Stomach (tissue), 19 donors: ENCODE measurements at places on chromosomes 2 and 18. TPM values are rescaled to one million over a fixed set of nuclear protein-coding genes. Genes with fewer than 3 reads are reported as not detected.
A peak's percentile ranks its signal among the peaks of the same experiment; 100 is the strongest.

PSMD14 gene
- total RNA-seq: 47.2 TPM

FBXO15 gene
- 0.92 TPM for total RNA-seq

- peak; percentile 44 for DNase-seq
Measured at GRCh38 chr2:213306316-213306942, 22.2 kb downstream of the SPAG16 start.

ACYP2 gene
- 8.0 TPM for total RNA-seq

GRCh38 chr2:204315236-204315662 is 230.0 kb upstream of the PARD3B start:
- DNase-seq: peak; percentile 51

DNA sequence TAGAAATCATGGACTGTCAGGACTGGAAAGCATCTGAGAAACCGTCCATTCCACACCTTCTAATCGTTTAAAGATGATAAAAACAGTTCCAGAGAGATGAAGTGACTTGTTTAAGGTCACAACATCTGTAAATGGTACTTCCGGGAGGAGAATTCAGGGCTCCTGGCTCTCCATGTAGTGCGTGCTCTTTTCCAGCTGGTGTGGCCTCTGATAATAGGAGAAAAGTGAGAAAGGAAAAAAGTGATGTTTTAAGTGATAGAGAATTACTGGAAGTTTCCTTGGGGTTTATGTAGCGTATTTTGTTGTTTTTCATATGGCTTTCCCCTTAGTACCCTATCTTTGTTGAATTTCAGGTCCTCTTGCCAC is 663 bp downstream of the C2orf49 start:
- peak; percentile 36 for DNase-seq

CYP27A1 gene
- 15.6 TPM for total RNA-seq

DNA sequence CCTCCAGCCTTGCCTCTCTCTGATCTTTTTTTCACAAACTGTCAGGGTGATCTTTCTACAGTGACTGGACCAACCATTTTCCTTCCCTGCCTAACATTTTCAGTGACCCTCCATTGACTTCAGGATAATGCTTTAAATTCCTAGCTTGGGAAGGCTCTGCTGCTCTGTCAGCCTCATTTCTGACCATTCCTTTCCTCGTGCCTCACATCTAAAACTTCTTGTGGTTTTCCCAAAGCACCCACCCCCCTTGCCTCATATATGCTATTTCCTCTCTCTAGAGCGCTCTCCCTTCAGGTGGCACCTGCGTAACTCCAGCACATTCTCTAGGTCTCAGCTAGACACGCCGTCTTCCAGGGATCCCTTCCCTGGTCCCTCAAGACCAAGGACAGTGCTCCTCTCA is 37.2 kb downstream of the DRC1 start:
- DNase-seq: no peak

TUBA4B gene
- not detected for total RNA-seq

- no peak for DNase-seq
Measured at GRCh38 chr2:102357937-102358336, 2.3 kb downstream of the IL18R1 start.

- peak; percentile 16 for DNase-seq
Measured at GRCh38 chr2:119474371-119475224, 42.9 kb downstream of the TMEM37 start.

XIRP2 gene
- total RNA-seq: not detected

- DNase-seq: peak; percentile 72
Measured at GRCh38 chr18:44887227-44887631, 206.5 kb downstream of the SETBP1 start.

- DNase-seq: peak; percentile 25
Measured at GRCh38 chr2:22901471-22902179, 483.4 kb upstream of the KLHL29 start.

GRCh38 chr18:32237049-32237448 is 47.2 kb downstream of the MEP1B start:
- no peak for DNase-seq

- DNase-seq: no peak
Measured at GRCh38 chr2:239354132-239354790, 46.6 kb downstream of the HDAC4 start.

ALPP gene
- not detected for total RNA-seq

GRCh38 chr2:220373878-220374277 is 746.4 kb downstream of the SLC4A3 start:
- no peak for DNase-seq

DNA sequence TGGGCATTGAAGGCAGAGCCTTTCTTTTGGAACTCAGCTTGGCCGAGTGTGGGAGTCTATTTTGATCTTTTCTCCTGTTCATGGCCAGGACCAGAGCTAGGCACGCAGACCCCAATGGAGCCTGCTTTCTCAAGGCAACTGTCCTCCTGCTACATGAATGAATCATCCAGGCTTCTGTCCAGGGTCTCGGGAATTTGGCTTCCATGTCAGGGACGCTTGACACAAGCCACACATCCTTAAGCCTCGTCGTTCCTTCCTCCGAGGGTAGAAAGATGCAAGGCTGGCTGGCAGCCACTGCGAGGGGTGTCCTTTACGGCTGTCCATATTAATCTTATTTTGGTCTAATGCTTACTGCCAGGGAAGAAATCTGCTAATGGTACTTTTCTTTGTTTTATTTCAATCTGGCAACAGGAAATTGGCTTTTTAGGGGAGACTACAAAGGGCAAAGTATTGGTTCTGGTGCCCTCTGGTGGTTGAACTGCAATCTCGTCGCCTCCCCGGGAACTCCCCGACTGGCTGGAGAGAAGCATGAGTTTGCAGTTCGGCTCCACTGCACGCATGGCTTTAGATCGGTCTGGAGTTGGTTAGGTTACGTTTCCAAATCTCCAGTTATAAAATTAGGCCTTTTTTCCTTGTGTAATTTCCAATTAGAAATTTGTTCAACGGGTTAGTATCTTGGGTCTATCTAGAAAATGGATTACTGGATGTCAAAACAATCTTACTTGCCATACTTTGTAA is 135.2 kb downstream of the ALPK2 start:
- peak; percentile 94 for DNase-seq

DNA sequence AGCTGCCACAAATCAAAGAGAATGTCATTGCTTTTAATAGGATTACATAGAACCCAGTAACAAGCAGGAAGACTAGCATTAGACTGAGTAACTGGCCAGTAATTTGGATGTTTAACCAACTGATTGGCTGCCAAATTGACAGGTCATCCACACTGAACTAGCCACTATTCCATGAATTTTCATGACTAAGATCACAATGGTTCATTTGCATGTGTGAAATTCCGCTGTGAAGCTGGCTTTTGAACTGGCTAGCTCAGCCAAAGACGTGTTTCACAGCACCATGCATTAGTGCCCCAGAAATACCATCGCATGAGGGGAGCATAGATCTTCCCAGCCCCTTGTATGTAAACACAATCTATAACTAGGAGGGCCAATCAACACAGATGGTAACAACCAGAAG is 649.8 kb downstream of the ARHGAP15 start:
- DNase-seq: no peak

DNA sequence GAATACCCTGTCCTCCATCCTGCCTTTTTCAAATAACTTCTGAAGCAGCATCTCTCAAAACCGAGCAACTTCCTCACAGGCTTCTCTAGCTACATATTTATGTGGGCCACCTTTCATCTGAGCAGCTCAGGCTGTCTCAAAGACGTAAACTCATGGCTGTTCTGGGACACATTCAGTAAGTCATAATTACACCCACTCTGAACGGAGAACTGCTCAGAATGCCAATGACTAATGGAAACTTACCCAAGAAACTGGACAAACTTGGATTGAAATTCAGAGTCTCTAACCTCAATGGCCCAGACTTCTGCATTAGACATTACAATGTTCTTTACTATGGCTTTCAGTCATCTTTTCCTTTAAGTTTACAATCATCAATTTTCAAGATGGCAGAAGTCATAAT is 145.2 kb downstream of the RAD51AP2 start:
- DNase-seq: no peak

FHOD3 gene
- total RNA-seq: 7.9 TPM

- DNase-seq: peak; percentile 16
Measured at GRCh38 chr18:23926571-23926970, 88.0 kb upstream of the TTC39C start.

DNA sequence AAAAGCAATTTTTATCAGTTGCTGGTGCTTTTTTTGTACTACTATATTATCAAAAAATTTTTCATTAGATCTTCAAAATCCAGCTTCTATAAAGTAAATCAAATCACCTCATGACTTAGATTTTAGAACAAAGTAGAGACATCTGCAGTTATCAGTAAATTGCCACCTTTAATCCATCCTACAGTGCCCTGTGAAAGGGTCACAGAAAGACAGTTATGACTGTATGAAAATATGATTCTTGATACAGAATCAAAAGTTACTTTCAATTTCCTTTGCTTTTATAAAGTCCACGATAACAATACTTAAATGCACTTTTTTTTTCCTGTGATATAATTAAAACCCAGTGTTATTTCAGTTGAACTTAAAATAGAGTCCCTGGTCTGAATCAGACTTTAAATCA is 61.4 kb downstream of the PRPF40A start:
- no peak for DNase-seq

GRCh38 chr2:171136024-171136423 is 24.7 kb downstream of the TLK1 start:
- no peak for DNase-seq

- DNase-seq: no peak
Measured at GRCh38 chr2:239331560-239331959, 69.3 kb downstream of the HDAC4 start.

DNA sequence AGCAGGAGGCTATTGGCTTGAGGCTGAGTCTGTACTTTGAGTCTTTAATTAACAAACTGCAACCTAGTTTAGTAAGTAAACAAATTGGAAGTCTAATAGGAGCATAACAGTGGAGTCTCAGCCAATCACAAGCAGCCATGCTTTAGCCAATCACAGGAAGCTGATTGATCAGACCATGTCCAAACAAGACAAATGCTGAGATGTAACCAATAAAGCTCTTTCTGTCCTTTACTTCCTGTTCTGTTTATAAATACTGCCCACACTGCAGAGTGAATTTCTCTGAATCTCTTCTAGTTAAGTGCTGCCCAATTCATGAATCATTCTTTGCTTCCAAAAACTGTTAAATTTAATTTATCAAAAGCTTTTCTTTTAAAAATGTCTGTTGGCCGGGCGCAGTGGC is 146.6 kb upstream of the DLX2 start:
- no peak for DNase-seq

SH2D6 gene
- total RNA-seq: 2.2 TPM

BMP10 gene
- 0.37 TPM for total RNA-seq

GRCh38 chr2:11945139-11946126 is 199.0 kb downstream of the LPIN1 start:
- DNase-seq: no peak

DNA sequence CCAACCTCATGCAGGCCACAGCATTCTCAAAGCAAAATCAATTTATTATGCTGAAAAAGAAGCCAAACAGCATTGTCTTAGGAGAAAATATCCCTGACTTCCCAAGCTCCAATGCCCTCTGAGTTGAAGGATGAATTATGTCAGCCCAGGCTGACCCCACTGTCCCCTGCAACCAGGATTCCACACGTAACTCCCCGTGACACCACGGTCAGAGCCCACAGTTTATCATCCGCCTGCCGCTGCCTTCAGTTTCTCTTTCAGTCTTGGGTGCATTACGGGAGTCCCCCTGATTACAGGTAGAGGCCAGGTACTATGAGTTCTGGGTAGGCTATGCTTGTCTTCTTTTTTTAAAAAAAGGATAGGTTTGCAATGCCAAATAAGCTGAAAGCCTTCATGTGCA is 244.2 kb downstream of the MYT1L start:
- no peak for DNase-seq

DNA sequence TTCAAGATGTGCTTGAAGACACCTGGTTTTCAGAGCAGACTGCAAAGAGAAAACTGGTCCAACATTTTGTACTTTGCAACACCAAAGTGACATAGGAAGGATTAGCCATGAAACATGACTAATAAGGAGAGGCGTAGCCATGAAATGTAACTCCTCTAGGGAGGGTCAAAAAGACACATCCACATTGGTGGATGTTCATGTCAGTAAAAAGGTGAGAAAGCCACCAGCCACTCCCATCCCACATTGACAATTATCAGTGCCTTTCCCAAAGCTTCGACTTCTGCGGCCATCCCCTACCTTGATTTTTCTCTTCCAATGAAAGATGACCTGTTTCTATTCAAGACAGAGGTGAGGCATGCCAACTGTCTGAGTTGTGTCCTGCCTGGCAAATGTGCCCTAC is 223.2 kb downstream of the ALK start:
- no peak for DNase-seq

DNA sequence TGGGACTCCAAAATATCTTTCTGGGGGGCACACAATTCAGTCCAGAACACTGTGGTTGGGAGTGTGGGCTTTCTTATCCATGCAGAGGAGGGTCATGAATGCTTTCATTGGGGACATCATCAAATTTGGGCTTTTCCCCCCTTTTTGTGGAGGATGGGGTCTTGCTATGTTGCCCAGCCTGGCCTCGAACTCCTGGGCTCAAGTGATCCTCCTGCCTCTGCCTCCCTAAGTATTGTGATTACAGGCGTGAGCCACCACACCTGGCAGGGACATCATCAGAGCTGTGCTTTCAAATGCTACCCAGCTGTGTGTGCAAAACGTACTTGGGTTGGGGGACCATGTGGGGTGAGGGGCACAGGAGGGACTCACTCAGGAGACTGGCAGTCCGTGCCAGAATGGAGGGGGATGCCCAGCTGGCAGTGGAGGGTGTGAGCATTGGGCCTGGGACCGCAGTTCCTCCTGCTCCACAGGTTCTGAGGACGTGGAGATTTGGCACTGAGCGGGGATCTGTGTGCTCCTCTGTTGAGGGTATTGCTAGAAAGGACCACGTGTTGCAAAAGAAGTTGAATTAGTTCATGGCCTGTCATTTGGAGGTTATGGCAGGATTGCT is 24.4 kb downstream of the EMILIN2 start:
- no peak for DNase-seq

GRCh38 chr2:11174222-11174621 is 19.0 kb downstream of the SLC66A3 start:
- DNase-seq: no peak

- DNase-seq: no peak
Measured at GRCh38 chr2:237231593-237231992, 145.9 kb downstream of the COPS8 start.

SERPINB2 gene
- total RNA-seq: 1.8 TPM

DNA sequence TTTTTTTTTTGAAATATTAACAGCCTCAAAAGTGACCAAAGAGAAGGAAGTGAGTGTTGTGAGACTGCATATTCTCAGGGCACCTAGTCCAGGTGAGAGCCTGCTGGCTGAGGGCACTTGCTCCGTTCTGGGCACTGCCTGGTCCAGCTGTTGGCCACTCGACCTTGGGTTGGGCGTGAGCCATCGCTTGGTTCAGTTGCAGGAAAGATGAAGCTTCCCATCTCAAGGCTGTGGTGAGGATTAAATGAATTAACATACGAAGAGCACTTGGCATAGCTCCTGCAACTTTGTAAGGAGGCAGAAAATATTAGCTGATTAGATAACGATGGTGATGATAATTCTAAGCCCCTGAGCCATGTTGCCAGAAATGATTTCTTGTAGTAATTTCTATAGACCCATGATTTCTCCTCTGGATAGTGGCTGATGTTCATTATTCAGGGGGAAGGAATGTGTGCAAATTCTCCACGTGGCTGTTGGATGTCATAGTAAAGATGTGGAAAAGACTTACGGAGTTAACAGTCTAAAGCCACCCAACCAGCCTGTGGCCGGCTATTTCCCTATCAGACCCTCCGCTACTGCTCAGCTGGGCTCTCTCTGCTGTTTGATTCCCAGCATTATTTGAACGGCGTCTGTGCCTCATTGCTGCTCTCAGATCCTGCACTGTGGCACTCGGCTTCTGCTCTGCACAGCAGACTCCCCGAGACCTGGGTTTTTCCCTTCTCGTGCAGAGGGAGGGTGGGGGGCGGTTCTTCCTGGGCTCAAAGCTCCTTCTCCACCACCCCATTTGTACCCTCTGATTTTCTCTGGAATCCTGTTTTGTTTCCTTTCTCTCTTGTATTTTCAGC is 221.1 kb downstream of the GALR1 start:
- DNase-seq: no peak

FOXD4L1 gene
- total RNA-seq: not detected

GPR17 gene
- total RNA-seq: not detected
